ENCODE measurements at places on chromosomes 3 and 15. TPM values are rescaled to one million over a fixed set of nuclear protein-coding genes. Genes with fewer than 3 reads are reported as not detected.

GRCh38 chr15:43518197-43518761 lies 871 bp downstream of the MAP1A start:
- peaks cover 42% of the 10 kb centered on the region for H3K4me1 ChIP-seq
- peak; percentile 70 for DNase-seq
- H3K27ac ChIP-seq, result no peak overlapping the region
- H3K36me3 ChIP-seq, result no peaks in the 10 kb centered on the region
- peak overlapping the region; percentile 52 for H3K4me3 ChIP-seq
- no peaks in the 10 kb centered on the region for H3K27me3 ChIP-seq

DNA sequence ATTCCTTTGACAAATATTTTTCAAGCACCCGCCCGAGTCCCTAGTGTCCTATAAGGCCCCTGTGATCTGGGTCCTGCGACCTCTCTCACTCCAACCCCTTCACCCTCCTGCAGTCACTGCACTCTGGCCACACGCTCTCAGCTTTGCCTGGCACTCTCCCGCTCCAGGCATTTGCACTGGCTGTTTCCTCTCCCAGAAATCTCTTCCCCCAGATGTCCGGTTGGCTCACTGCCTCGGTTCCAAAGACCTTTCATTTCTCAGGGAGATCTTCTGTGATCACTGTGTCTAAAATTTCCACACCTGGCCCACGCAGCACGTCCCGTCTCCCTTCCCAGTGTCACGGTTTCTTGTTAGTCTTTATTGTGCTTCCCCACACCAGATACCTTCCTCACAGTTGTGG lies 97.4 kb downstream of the WNT7A start:
- no peak for DNase-seq
- no peaks in the 10 kb centered on the region for H3K36me3 ChIP-seq
- H3K4me1 ChIP-seq, result peaks cover 35% of the 10 kb centered on the region
- no peak overlapping the region for H3K27ac ChIP-seq
- no peak overlapping the region for H3K4me3 ChIP-seq

DNA sequence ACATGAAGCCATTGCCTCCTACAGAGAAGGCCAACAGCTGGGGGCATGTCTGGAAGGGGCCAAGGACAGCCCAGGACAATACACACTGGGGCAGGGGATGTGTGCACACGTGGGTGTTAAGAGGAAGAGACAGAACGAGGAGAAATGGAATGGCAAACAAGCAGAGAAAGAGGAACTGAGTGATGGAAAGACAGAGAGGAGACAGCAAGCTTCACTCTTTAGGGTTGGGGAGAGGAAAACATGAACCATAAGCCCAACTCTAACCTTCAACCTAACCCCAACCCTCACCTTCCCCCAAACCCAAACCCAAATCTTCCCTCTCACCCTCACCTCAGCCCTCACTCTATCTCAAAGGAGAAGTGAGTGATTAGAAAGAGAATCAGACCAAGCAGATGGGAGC lies 11.9 kb upstream of the PARL start:
- no peaks in the 10 kb centered on the region for H3K4me1 ChIP-seq
- no peak overlapping the region for H3K4me3 ChIP-seq
- no peaks in the 10 kb centered on the region for H3K36me3 ChIP-seq
- H3K27ac ChIP-seq, result no peak overlapping the region
- H3K27me3 ChIP-seq, result no peaks in the 10 kb centered on the region

Gene TEX55
- total RNA-seq, result not detected

Gene CP
- not detected for total RNA-seq

GRCh38 chr3:39809181-39809994 lies at the start of gene MYRIP:
Gene MYRIP, plus strand, starts transcription at chr3:39809609. Its CDS starts 91,208 bp downstream, at chr3:39900817.
- H3K4me3 ChIP-seq, result peak within 1 kb of the TSS; percentile 79
- peaks cover 82% of the 10 kb centered on the region for H3K27me3 ChIP-seq
- H3K27ac ChIP-seq, result no peak within 1 kb of the TSS
- DNase-seq, result peak; percentile 93
- H3K4me1 ChIP-seq, result peaks cover 14% of the 10 kb centered on the region

Gene TSEN2
- total RNA-seq, result 20.4 TPM

Gene SEMA5B
- 10.1 TPM for total RNA-seq

Gene SNTN
- not detected for total RNA-seq

GRCh38 chr3:187810021-187810446 lies 64.8 kb upstream of the BCL6 start:
- no peaks in the 10 kb centered on the region for H3K36me3 ChIP-seq
- H3K27ac ChIP-seq, result no peak overlapping the region
- peaks cover 18% of the 10 kb centered on the region for H3K4me1 ChIP-seq
- no peaks in the 10 kb centered on the region for H3K27me3 ChIP-seq
- H3K4me3 ChIP-seq, result no peak overlapping the region

- peaks cover 24% of the 10 kb centered on the region for H3K4me1 ChIP-seq
- H3K4me3 ChIP-seq, result no peak overlapping the region
- DNase-seq, result peak; percentile 50
- no peaks in the 10 kb centered on the region for H3K27me3 ChIP-seq
- H3K36me3 ChIP-seq, result no peaks in the 10 kb centered on the region
- no peak overlapping the region for H3K27ac ChIP-seq
Observed at GRCh38 chr3:95629802-95630201, 1184.6 kb upstream of the EPHA6 start.

Gene AKAP13
- total RNA-seq, result 69.0 TPM

Gene GREM1
- total RNA-seq, result 2.9 TPM

DNA sequence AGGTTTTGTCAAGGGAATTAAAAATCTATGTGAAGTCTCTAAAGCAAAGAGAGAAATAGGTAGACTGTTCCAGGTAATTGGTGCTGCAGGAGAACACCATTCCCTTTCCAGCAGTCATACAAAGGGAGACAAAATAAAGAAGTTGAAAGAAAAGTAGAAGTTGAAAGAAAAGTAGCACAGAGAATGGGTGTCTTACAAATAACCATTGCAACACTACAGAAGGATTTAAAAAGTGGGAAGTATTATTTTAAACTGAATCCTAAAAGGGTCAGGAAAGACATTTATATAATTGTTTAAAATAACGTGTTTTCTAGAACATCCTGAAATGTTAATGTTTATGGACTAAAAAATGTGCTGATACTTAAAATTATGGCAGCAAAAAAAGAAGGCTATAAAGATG lies 223.8 kb downstream of the RSRC1 start:
- H3K4me3 ChIP-seq, result no peak overlapping the region
- no peaks in the 10 kb centered on the region for H3K27me3 ChIP-seq
- H3K4me1 ChIP-seq, result peaks cover 9% of the 10 kb centered on the region

Gene CYP11A1
- 1.1 TPM for total RNA-seq

Gene MUSTN1
- 2.0 TPM for total RNA-seq

DNA sequence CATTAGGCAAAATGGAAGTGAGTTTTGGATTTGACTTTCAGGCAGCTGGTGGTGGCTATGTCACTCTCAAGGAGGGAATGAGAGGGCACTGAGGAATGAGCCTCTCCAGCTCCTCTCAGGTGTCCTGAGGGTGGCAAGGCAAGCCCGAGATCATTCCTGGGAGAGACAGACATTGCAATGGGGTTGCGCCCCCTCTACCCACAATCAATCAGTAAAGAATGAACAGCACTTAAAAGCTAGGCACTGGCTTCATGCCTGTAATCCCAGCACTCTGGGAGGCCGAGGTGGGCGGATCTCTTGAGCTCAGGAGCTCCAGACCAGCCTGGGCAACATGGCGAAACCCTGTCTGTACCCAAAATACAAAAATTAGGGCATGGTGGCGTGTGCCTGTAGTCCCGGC lies 14.1 kb upstream of the SHF start:
- no peaks in the 10 kb centered on the region for H3K36me3 ChIP-seq
- no peaks in the 10 kb centered on the region for H3K4me1 ChIP-seq
- no peak for DNase-seq
- no peak overlapping the region for H3K27ac ChIP-seq
- H3K4me3 ChIP-seq, result no peak overlapping the region

Gene NBEAL2
- 19.1 TPM for total RNA-seq

Gene FETUB
- not detected for total RNA-seq

- no peak overlapping the region for H3K4me3 ChIP-seq
- no peaks in the 10 kb centered on the region for H3K27me3 ChIP-seq
- DNase-seq, result peak; percentile 37
- H3K4me1 ChIP-seq, result peaks cover 5% of the 10 kb centered on the region
Observed at GRCh38 chr15:89888214-89888804, 5.5 kb downstream of the AP3S2 start.

GRCh38 chr3:50495609-50496423 lies 7.6 kb downstream of the CACNA2D2 start:
- H3K27me3 ChIP-seq, result peaks cover 1% of the 10 kb centered on the region
- peaks cover 1% of the 10 kb centered on the region for H3K4me1 ChIP-seq
- H3K36me3 ChIP-seq, result no peaks in the 10 kb centered on the region
- DNase-seq, result no peak
- H3K4me3 ChIP-seq, result no peak overlapping the region
- H3K27ac ChIP-seq, result no peak overlapping the region

GRCh38 chr3:9399746-9400145 lies 2.3 kb downstream of the SETD5 start:
- H3K4me1 ChIP-seq, result peaks cover 55% of the 10 kb centered on the region
- no peaks in the 10 kb centered on the region for H3K27me3 ChIP-seq
- H3K4me3 ChIP-seq, result peak overlapping the region; percentile 94
- H3K36me3 ChIP-seq, result no peaks in the 10 kb centered on the region

Gene AHSG
- total RNA-seq, result not detected

GRCh38 chr3:143360244-143360643 lies 240.7 kb downstream of the CHST2 start:
- peaks cover 28% of the 10 kb centered on the region for H3K4me1 ChIP-seq
- H3K27ac ChIP-seq, result no peak overlapping the region
- no peaks in the 10 kb centered on the region for H3K36me3 ChIP-seq
- DNase-seq, result no peak

- H3K36me3 ChIP-seq, result no peaks in the 10 kb centered on the region
- no peak for DNase-seq
Observed at GRCh38 chr3:12777171-12777570, 18.1 kb upstream of the TMEM40 start.

Gene IRAK2
- total RNA-seq, result 0.26 TPM

DNA sequence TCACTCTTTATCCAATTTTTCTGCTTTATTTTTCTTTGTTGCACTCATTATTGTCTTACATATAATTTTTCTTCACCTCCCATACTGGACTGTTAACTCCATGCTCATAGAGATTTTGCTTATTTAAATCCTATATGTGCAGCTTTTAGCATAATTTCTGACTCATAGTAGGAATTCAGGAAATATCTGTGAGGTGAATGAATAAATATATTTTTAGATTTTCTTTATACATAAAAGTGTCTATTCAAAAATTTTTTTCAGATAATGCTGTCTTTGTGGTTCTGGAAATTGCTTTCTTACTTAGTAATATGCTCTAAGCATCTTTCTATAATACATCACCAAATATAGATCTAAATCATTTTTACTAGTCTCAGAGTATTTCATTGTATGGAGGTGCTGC lies 191.8 kb upstream of the SUCLG2 start:
- H3K4me3 ChIP-seq, result no peak overlapping the region
- H3K27me3 ChIP-seq, result no peaks in the 10 kb centered on the region
- H3K36me3 ChIP-seq, result no peaks in the 10 kb centered on the region
